ENCODE measurements at places on chromosomes 3 and 15. TPM values are rescaled to one million over a fixed set of nuclear protein-coding genes. Genes with fewer than 3 reads are reported as not detected.

- no peak for DNase-seq
Measured at GRCh38 chr3:24315356-24315755, 179.3 kb downstream of the THRB start.

- DNase-seq = no peak
Measured at GRCh38 chr15:40333922-40334492, 6.7 kb downstream of the CCDC9B start.

- DNase-seq = no peak
Measured at GRCh38 chr3:124034016-124034843, 42.3 kb upstream of the ROPN1 start.

- no peak for DNase-seq
Measured at GRCh38 chr3:114111060-114111770, 54.7 kb downstream of the QTRT2 start.

DNA sequence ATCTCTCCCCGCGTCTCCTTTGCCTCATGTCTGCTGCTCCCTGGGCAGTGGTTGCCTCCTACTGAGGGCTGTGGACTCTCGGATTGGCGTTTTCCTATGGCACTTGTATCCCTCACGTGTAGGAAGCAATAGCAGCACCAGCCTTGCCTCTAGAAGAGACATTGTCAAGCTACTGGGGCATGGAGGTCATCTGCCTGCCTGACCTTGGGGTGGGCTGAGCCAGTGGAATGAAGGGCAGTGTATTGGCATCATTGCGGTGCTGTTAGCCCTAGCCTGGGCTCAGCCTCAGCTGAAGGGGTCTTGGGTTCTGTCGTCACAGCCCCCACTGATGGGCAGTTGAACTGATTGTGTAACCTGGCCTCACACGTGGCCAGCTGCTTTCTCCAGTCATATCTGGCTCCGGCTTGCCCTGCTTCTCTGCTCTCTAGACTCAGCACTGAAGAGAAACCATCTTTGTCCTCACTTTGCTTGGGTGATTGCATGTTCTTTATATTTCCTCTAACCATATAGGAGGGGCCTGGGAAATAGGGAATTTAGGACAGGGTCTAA, 8.1 kb downstream of the ABCF3 start:
- no peak for DNase-seq

- DNase-seq = no peak
Measured at GRCh38 chr3:122515870-122516269, 1.1 kb upstream of the KPNA1 start.

DNA sequence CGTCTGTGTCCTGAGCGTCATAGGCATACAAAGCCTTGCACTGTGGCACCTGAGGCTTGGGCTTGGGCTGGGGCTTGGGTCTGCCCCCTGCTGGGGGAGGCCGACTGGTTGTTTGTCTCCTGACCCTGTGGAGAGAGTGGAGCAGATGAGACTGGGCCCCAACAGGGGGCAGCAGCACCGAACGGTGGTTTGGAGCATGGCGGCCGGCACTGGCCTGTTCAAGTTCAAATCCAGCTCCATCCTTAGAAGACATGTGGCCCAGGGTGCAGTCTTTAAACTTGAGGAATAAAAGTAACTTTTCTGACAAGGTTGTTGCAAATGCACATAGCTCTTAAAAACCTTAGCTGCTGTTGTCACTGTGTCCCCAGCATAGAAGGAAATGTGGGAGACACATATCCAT, 33.3 kb downstream of the CCNB2 start:
- DNase-seq = peak; percentile 45

DNA sequence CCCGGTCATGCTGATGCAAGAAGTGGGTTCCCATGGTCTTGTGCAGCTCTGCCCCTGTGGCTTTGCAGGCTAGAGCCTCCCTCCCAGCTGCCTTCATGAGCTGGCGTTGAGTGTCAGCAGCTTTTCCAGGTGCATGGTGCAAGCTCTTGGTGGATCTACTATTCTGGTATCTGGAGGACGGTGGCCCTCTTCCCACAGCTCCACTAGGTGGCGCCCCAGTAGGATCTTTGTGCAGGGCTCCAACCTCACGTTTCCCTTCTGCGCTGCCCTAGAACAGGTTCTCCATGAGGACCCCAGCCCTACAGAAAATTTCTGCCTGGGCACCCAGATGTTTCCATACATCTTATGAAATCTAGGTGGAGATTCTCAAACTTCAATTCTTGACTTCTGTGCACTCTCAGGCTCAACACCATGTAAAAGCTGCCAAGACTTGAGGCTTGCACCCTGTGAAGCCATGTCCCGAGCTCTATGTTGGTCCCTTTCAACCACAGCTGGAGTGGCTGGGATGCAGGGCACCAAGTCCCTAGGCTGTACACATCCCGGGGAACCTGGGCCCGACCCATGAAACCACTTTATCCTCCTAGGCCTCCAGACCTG, 238.4 kb upstream of the MDFIC2 start:
- DNase-seq = peak; percentile 6

DNA sequence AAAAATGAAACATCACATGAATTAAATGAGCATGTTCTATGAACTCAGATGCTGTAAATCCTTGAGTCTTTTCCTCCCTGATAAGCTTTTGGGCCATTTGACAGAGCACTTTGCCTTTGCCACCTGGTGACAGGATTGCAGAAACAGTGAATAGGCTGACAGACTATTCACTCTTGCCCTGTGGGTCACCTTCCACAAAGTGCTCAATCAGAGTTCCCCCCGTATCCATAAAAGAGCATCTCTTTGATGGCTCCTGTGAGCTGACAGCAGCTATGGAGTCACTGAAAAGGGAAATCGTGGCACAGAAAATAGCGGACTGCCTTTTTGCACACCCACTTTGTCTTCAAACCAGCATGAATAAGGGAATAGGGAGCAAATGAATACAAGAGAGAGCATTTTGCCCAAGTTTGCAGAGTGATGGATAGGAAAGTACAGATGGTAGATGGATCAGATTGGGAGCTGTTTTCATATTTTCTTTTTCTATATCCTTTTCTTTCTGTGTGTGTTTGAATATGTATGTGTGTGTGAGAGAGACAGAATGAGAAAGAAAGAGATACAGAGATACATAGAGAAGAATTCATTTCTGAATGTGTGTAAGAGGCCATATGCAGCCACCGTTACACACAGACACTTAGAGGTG, 37.8 kb upstream of the GOLM2 start:
- no peak for DNase-seq

DNA sequence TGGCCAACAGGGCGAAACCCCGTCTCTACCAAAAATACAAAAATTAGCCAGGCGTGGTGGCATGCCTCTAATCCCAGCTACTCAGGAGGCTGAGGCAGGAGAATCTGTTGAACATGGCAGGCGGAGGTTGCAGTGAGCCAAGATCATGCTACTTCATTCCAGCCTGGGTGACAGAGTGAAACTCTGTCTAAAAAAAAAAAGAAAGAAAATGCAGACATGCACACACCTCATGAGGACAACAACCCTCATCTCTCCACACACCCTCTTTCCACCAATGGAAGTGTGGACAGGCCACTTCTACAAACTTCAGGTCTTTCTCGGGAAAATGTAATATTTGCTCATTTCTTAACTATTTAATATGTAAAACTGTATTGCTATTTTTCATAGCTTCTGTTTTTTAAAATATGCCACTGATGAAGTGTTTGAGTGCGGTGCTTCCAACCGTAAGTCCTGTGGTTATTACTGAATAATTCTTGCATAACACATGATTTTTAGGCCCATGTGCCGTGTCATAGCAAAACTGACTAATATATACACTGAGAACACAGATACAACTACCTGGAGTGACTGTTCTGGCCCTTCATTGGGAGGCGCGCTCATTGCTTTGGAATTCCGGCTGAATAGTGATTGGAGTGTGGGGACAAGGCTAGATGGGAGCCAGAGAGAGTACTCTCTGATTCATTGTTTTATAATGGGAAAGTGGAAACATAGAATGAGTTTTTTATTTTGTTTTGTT, 23.1 kb downstream of the LRRC31 start:
- DNase-seq = peak; percentile 96

DNA sequence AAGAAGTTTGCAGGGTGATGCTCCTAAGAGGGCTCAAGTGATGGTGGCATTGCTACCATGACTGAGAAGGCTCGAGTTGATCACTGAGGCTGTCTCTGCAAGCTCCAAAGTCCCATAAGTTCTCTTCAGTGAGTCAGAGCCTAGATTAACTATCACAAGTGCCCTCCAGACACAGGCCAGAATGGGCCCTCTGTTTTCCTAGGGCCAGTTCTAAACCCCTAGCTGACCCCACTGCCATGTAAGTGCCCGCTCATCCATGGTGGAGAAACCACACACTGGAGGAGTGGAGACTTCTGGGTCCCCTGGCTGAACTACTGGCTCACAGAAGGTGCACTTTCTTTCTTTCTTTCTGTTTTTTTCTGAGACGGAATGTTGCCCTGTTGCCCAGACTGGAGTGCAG, 87.6 kb upstream of the WNT5A start:
- DNase-seq = no peak

DNA sequence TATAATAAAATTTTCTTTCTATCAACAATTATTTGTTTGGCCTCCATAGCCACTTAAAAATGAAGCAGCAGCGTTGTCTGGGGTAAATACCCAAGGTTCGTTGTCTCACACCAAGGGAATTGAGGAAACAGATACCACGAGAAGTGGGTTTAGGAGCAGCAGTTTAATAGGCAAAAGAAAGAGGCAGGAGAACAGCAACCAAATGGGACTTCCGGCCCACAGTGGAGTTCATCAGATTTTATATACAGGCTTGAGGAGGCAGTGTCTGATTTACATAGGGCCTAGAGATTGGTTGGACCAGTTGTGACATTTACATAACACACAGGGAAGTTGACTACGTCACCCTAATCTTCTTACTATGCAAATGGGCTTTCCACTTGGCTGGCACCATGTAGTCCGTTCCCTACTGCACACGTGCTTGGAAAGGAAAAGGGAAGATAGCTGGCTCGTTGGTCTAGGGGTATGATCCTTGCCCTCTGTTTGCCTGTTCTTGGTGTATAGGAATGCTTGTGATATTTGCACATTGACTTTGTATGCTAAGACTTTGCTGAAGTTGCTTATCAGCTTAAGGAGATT, 61.5 kb upstream of the SETMAR start:
- DNase-seq = no peak

DNA sequence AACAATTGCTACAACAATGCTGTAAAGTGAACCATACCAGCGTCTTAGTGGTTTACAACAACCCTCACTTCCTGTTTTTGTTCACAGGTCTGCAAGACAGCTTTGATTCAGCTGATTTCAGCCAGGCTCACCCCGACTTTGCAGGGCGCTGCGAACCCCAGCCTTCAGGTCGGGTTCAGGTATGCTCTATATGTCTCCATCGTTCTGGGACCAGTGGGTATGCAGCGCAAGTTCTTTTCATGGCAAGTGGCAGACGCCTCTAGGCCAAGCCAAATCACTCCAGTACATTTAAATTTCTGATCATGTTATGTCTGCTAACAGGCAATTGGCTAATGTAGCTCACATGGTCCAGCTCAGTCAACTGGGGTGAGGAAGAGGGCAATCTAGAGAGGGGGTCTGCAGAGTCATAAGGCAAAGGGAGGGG, 52.4 kb upstream of the RGMA start:
- no peak for DNase-seq

DNA sequence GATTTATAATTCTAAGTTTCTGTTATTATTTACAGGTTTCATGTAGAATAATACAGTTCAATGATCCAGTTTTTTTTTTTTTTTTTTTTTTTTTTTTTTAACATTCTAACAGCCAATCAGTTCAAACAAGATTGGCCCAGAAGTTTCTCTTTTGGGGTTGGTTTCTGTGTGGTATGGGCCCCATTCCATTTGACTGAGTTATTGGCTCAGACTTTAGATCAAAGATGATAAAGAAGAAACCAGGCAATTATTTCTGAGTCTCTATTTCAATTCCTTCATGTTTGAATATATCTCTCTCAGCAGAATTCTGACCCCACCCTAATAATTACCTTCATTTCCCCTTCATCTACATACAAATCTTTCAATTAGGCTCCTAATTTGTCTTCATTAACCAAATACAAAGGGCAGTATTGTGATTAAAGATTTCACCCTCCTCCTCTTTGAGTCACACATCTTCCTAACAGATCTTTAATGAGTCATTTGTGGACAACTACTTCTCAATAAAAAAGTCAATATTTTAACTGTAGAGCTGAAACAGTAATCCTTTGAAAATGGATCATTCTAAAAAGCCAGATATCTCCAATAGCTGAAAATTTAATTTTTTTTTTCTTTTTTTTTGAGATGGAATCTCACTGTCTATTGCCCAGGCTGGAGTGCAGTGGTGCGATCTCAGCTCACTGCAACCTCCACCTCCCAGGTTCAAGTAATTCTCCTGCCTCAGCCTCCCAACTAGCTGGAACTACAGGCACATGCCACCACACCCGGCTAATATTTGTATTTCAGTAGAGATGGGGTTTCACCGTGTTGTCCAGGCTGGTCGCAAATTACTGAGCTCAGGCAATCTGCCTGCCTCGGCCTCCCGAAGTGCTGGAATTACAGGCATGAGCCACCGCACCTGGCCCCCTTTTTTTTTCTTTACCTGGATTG, 878.8 kb downstream of the NAALADL2 start:
- DNase-seq = no peak

GRCh38 chr15:98843844-98844243, 163.7 kb downstream of the PGPEP1L start:
- DNase-seq = no peak

GRCh38 chr3:32018757-32019564, 37.4 kb downstream of the ZNF860 start:
- DNase-seq = no peak

- no peak for DNase-seq
Measured at GRCh38 chr15:69515926-69516325, 63.3 kb downstream of the RPLP1 start.

GRCh38 chr15:68818066-68818768, 2.5 kb downstream of the ANP32A start:
- peak; percentile 87 for DNase-seq

DNA sequence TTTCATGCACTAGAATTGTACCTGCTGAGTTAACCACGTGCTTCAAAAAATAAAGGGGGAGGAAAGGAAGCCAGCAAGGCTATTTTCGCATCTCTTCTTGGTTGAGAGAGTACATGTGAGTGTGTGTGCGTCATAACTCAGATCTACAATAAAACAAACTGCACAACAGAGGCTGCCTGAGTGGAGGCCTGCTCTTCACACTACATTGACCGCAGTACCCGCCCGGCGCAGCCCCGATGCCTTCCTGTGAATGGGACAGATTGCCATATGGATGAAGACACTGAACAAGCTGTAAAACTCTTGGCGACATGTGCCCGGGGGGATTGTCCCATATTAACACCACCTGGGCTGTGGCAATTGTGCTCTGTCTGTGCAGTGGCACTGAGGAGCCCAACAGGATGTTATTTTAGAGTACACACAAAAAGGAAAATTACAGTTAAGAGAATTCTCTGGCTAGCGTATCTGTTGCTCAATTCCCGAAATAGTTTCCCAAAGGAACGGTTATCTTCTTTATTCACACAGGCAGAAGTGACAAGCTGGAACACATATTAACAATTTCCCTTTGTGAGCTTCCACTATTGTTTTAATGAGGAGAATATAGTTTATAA, 551.5 kb downstream of the FOXP1 start:
- no peak for DNase-seq

Gene SPESP1
- not detected for total RNA-seq

Gene TOPAZ1
- total RNA-seq = not detected

Gene PPARG
- 12.6 TPM for total RNA-seq

Gene ASB14
- total RNA-seq = not detected

Gene GRK7
- not detected for total RNA-seq

Gene CTXN2
- total RNA-seq = not detected

Gene CSTA
- total RNA-seq = 1.7 TPM

Gene ZDHHC19
- not detected for total RNA-seq

Gene CHRM5
- total RNA-seq = not detected
